ENCODE measurements at places on chromosomes 7 and 10. TPM values are rescaled to one million over a fixed set of nuclear protein-coding genes. Genes with fewer than 3 reads are reported as not detected.

KBTBD2 gene
- 21.9 TPM for polyA plus RNA-seq

PPP1R17 gene
- not detected for polyA plus RNA-seq

NEUROG3 gene
- polyA plus RNA-seq, result not detected

IPMK gene
- polyA plus RNA-seq, result 3.1 TPM

SLC26A3 gene
- not detected for polyA plus RNA-seq

BAMBI gene
- 11.0 TPM for polyA plus RNA-seq

HOXA1 gene
- 2.9 TPM for polyA plus RNA-seq

MGMT gene
- polyA plus RNA-seq, result 12.6 TPM

CCDC3 gene
- polyA plus RNA-seq, result 3.3 TPM

PPIA gene
- polyA plus RNA-seq, result 4,846 TPM

ITPRID1 gene
- not detected for polyA plus RNA-seq

SPDYE9 gene
- polyA plus RNA-seq, result 0.06 TPM

GPER1 gene
- 1.8 TPM for polyA plus RNA-seq

MUC12 gene
- polyA plus RNA-seq, result 2.8 TPM

OPN4 gene
- not detected for polyA plus RNA-seq

GFRA1 gene
- polyA plus RNA-seq, result 7.5 TPM

LIPN gene
- polyA plus RNA-seq, result not detected

ZNF273 gene
- 2.9 TPM for polyA plus RNA-seq

VCL gene
- polyA plus RNA-seq, result 327 TPM

SBDS gene
- polyA plus RNA-seq, result 119 TPM

TRPV6 gene
- not detected for polyA plus RNA-seq

VSIR gene
- polyA plus RNA-seq, result 22.1 TPM

CCZ1 gene
- polyA plus RNA-seq, result 51.4 TPM

GRM3 gene
- polyA plus RNA-seq, result not detected

MACC1 gene
- 0.07 TPM for polyA plus RNA-seq

ACSL5 gene
- 1.8 TPM for polyA plus RNA-seq

CYP3A7 gene
- polyA plus RNA-seq, result 0.17 TPM

FAM24A gene
- not detected for polyA plus RNA-seq

CUZD1 gene
- polyA plus RNA-seq, result 0.96 TPM

CCL24 gene
- not detected for polyA plus RNA-seq

NOLC1 gene
- 60.9 TPM for polyA plus RNA-seq

MKX gene
- polyA plus RNA-seq, result 0.76 TPM

ADAM8 gene
- polyA plus RNA-seq, result 0.25 TPM

NKX2-3 gene
- polyA plus RNA-seq, result not detected

SAP25 gene
- polyA plus RNA-seq, result not detected

C10orf143 gene
- 1.9 TPM for polyA plus RNA-seq

HOXA3 gene
- polyA plus RNA-seq, result 1.6 TPM

TSPAN13 gene
- 10.1 TPM for polyA plus RNA-seq
